ENCODE measurements at places on chromosomes 4 and X.

GRCh38 chr4:100555611-100556337 lies 38.0 kb upstream of the EMCN start:
- DNase-seq: no peak

DNA sequence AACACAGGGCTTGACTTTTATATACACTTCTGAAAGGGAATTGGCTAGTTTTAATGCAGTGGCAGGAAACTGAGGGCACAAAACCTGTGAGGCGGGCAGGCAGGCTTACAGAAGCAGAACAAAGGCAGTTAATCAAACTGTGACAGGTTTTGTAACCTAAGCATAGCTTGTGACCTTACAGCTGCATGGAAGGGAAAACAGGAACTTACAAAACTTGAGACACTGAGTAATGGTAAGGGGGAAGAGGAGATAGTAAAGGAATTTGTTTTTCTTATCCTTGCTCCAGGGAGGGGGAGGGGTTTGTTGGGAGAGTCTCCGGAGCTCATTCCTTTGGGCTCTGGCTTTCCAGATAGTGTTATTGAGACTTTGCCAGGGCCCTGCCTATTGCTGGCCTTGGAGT lies 55.6 kb downstream of the SLITRK4 start:
- no peak for DNase-seq

DNA sequence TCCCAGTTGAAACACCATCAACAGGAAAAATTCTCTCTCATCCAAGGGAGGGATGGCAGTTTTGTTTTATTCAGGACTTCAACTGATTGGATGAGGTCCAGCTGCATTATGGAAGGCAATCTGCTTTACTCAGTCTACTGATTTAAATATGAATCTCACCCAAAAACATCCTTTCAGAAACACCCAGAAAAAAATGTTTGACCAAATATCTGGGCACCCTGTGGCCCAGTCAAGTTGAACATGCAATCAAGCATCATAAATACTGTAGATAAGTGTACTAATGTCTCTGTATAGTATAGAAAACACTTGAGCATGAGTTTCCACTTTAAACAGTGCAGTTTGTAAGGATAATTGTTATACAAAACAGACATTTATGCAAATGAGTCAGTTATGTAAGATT lies 753.2 kb downstream of the ARAP2 start:
- DNase-seq: no peak

DNA sequence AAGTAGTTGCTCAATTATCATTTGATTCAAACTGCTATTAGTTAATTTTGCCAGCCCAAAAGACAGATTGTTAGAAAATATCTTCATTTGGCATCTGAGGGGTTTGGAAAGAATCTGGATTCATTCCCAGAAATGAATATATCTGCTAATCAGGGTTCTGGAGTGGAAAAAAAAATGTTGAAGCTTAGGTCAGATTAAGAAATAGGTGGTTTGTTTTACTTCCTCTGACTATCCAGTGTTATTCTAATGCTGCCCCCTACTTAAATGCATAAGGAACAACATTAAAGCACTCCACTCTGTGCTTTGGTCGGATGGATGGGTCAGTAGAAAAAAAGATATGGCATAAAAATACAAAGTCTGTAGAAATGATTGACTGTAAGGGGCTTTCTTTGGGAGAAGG lies 89.0 kb downstream of the LUZP4 start:
- DNase-seq: no peak

DNA sequence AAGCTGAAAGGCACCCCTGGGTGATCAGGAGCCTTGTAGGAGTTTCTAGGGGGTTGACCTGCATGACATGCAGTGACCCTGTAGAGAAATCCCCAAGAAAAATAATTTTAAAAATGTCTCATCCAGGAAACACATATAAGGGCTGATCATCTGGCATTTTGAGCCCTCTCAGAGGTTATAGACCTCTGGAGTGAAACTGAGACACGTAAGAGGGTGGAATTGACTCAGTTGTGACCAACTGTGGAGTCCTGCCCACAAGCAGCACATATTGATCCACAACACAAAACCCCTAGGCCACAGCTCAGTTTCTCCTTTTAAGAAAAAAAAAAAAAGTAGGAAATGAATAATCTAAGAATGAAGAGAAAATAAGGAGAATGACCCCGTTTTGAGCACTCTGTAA lies 32.5 kb upstream of the MTMR8 start:
- no peak for DNase-seq

- no peak for DNase-seq
Measured at GRCh38 chr4:25001509-25001908, 29.2 kb downstream of the LGI2 start.

DNA sequence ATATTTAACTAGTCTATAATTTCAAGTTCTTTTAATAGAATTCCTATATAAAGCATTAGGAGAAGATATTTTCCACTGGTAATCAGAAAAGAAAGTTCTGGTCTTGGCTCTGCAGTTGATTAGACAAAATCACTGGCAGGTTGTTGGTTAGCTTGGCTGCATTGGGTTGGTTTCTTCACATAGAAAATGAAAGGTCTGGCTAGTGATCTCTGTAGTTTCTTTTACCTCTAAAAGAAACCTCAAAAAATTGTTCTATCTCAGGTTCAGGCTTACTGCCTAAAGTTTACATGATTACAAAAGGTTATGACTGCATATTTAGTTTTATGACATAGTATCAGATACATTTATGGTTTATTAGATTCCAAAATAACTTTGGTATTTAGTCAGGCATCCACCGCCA lies 95.8 kb upstream of the NAP1L5 start:
- DNase-seq: no peak

- no peak for DNase-seq
Measured at GRCh38 chr4:39312816-39313215, 53.3 kb downstream of the RFC1 start.

DNA sequence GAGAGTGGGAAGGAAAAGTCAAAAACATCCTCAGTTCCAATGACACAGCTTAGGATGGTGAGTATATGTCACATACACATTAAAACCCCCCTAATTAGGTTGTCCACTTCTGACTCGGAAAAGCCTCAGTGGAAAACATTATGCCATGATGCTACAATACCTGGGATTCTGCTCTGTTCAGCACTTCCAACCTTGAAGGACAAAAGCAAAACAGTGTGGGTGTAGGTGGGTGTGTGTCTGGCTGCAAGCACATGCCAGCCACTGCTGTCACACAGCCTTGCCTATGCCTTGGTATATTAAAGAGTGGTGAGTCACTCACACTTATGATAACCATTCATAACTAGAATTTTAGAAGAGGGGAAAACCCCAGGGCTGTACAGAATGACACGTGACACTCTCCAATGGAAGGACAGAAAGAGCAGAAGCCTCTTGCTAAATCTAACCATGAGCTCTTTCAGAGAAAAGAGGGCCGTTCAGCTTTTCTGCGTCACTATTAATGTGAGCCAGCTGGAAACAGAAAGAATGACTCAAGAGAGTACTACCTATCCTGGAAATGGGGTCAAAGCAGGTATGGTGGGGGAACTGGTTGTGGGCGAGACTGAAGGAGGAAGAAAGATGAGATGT lies 159.6 kb downstream of the TET2 start:
- DNase-seq: no peak

GRCh38 chr4:61841714-61842113 lies 641.6 kb downstream of the ADGRL3 start:
- DNase-seq: no peak

DNA sequence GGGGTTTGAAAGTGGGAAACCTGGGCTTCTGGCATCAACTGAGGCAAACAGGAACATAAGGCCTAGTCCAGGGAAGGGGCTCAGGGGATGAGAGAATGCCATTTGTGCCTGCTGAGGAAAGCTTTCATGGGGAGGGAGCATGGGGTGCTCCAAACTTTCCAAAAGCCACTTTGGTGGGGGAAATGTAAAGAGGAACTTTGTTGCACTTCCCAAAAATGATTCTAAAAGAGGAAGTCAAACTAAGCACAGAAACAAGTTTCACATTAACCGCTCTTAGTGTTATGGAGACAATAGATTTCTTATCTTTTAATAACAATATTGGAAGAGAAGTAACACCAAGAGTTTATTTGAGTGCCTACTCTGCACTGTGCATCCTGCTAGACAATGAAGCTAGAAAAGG lies 32.3 kb downstream of the GAB3 start:
- no peak for DNase-seq

- DNase-seq: no peak
Measured at GRCh38 chrX:116282751-116283150, 112.2 kb downstream of the AGTR2 start.

DNA sequence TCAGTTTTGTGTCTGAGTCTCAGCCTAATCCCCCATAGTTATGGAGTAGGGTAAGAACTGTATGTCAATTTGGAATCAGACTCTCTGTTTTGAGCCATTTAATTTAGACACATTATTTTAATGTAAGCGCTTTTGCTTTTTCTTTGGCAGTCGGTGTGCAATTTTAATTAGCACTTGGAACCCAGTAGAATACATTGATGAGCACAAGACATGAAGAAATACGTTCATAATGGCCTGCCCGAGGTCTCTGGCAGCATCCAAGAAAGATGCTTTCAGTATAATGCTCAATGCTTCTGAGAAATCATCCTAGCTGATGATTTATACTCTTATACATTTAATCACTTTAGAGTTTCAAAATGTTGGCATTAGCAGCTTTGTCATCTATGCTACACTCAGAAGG lies 8.9 kb upstream of the TAPT1 start:
- DNase-seq: no peak

GRCh38 chr4:17681281-17682221 lies 67.1 kb downstream of the MED28 start:
- no peak for DNase-seq

- DNase-seq: no peak
Measured at GRCh38 chrX:96407072-96407471, 277.6 kb upstream of the DIAPH2 start.

- no peak for DNase-seq
Measured at GRCh38 chr4:172802032-172802431, 366.6 kb upstream of the GALNT7 start.

GRCh38 chr4:124055896-124056295 lies 656.6 kb downstream of the ANKRD50 start:
- no peak for DNase-seq

GRCh38 chrX:8988446-8988845 lies 45.5 kb downstream of the FAM9B start:
- DNase-seq: no peak

- DNase-seq: peak; percentile 9
Measured at GRCh38 chrX:67604979-67605703, 61.3 kb downstream of the AR start.

DNA sequence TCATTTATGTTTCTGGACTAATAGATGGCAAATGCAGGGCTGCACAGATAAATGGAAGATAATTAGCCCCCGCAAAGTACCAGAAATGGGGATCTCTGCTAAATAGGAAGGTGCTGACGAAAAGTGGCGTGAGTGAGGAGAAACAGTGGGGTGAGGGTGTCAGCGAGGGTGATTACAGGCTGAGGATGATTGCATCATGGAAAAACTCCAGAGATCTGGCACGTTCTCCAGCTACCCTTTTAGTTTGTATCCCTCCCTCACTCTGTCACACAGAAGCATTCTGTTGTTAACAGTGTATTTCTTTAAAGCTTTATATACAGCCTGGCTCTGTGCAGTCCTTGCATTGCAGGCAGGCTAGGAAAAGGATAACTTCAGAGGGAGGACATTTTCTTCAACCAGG lies 309.6 kb upstream of the DDX53 start:
- DNase-seq: no peak

DNA sequence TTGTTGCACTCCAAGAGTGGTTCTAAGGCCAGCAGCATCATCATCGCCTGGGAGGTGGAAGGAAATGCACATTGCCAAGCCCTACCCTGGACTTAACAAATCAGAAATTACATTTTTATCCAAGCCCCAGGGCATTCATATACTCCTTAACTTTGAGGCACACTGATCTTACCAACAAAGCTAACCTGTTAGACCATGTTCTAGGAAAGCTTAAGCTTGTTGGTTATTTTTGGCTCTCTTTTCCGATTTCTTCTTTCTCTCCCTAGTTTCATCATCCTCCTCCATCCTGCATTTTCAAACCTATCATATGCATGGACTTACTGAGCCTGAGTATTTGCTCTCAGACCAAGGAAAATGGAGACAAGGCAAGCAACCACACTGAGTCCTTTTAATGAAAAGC lies 133.4 kb downstream of the OPHN1 start:
- DNase-seq: no peak

DNA sequence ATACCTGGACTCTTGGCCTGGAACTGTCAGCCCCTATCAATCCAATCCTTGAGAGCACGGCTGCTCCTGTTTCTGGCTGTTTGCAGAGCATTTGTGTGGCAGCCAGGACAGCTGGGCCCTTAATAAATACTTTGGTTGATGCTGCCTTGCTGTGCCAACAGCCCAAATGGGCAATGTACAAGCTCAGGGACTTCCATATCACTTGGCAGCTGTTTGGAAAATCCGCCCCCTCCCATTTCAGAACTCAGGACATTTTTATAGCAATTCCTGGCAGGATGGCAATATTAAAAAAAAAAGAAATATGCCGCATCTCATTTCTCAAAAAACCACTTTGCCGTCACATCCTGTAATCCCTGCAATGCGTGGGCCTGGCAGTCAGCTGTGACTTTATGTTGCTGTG lies 218.9 kb downstream of the HS3ST1 start:
- no peak for DNase-seq

- no peak for DNase-seq
Measured at GRCh38 chr4:75179510-75179909, 246.6 kb downstream of the PARM1 start.

- peak; percentile 64 for DNase-seq
Measured at GRCh38 chr4:10336471-10336870, 120.8 kb downstream of the ZNF518B start.

- no peak for DNase-seq
Measured at GRCh38 chrX:45379236-45379635, 178.6 kb upstream of the DIPK2B start.

DNA sequence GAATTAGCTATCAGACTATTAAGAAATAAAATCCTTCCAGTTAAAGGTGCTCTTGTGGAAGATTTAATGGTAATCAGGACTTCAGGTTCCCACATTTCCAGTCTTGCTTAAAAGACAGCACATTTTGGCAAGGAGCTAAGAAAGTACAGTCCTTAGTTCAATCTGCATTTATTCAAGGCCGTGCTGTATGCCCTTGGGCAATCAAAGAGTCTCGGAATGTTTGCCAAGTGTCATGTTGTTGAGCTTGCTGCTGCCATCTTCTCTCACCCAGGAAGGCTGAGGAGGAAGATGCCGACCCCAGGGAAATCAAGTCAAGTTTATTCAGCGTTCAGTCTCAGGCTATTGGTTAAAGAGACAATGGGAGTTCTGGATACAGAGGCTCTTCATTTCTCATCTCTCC lies 388.1 kb upstream of the IGFBP7 start:
- DNase-seq: no peak

DNA sequence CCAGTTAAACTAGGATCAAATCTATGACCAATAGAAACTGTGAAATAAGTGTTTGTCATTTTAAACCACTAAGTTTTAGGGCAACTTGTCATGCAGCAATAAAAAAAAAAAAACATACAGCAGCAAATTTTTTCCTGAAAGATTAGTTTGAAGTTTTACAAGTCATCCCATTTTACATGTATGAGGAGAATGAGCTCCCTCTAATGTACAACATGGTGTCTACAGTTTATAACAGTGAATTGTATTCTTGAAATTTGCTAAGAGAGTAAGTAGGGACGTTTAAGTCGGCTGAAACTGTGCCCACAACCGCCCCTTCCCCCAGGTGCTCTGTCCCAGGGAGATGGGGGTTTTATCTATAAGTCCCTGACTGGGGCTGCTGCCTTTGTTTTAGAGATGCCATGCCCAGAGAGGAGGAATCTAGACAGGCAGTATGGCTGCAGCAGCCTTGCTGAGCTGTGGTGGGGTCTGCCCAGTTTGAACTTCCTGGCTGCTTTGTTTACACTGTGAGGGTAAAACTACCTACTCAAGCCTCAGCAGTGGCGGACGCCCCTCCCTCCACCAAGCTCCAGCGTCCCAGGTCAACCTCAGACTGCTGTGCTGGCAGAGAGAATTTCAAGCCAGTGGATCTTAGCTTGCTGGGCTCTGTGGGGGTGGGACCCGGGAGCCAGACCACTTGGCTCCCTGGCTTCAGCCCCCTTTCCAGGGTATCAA lies 499.3 kb upstream of the CT83 start:
- DNase-seq: no peak

Measured in T1000 (cell line).